Suppressor macrophage (primary cell): ENCODE measurements at places on chromosomes 6 and 20.

DNA sequence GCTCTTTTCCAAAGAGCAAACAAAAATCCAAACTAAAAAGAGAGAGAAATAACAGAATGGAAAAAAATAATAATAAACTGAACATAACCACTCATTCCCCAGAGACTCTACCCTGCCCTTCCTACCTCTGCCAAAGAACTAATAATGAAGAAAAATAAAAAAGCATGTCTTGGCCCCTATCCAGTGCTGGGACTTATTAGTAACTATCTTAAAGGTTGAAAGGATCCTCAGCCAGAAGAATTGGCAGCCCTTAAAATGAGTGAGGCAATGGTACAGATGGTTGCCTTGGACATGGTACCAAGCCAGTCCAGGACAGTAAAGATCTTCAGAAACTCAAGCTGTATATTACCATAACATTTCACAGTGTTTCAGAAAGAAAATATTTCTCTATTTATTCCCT is 279.3 kb downstream of the HACE1 start:
- no peak for DNase-seq

DNA sequence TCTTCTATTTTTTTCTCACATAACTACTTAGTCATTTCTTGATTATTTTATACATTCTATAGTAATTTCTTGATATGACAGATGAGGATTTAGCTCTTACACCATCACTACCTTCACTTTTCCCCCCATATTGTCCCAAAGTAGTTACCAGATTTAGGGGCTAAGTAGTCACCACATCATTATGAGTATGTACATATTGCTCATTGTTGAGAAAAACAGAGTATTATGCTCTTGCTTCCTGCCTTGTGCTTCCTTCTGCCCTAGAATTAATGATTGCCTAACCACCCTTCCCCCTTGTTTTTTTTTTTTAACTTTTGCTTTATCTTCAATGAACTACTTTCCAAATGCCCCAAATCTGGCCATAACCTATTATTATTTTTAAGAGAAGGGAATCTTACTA is 6.8 kb upstream of the HLA-B start:
- peak; percentile 78 for DNase-seq

GRCh38 chr6:42727087-42727611 is 4.8 kb upstream of the PRPH2 start:
- peak; percentile 29 for DNase-seq

DNA sequence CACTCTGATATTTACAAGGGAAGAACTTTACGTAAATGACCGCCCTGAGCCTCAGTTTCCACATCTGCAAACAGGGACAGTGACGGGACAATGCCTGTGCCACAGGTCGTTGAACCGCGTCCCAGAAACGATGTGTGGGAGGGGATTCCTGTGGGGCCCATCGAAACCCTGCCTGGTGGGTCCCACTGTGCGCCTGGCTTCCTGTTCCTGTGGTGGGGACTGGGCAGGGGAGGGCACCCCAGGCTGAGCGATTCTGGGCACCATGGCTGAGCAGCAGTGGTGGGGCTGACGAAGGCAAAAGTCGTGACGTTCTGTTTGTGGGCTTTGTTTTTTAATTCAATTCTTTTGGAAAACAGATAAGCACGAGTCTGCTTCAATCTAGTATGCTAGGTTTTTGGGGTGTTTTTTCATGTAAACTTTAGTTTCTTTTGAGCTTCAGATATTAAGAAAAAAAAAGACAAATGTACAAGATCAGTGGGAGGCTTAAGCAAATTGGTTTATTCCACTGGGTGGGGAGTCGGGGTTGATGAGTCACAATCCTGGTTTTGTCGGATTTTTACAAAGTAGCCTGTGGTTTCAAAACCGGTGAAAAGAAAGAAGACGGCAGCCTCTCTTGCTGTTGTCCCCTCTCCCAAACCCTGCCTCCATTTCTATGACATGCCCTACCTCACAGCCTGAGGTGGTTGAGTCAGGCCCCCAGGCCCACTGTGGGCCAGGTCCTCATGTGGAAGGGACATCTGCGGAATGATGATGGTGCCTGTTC is 40.4 kb downstream of the GNAS-AS1 start:
- DNase-seq = no peak
